ENCODE measurements at places on chromosomes 5 and 9.
A peak's percentile ranks its signal among the peaks of the same experiment; 100 is the strongest.

DNA sequence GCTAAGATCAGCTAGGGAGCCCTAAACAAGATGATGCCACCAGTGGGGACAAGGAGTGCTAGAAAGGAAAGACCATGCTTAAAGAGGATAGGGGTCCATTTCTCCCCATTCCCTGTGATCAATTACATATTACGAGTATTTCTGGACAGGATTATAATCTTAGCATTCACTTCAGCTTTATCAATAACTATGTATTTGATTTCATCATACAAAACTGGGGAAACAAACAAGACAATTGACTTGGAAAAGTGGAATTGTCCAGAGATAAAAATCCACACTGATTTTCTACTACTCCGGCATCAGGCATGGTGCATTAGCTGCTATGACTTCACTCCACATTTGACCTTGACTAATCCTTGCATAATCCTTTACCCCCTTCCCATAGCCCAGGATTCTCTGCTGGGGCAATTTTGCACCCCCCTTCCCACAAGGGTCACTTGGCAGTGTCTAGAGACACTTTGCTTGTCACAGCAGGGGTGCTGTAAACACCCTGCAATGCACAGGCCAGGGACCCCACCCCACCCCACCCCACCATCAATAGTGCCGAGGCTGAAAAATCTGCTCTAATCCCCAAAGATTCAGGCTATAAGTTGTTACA lies 29.9 kb upstream of the UBE2QL1 start:
- no peak for DNase-seq

DNA sequence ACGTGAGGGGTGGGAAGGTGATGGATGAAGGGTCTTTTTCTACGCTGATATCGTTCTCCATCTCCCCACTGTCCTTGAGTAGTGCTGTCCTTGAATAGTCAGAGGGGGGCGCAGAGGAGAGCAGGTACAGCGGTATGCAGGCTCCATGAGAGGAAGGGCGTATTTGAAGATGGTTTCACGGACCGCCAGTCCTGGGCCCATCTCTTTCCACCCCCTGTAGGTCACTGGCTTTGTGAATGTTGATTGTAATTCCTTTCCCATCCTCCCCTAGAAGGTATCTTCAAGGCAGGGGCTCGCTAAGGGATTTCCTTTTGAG lies 40.8 kb upstream of the DAB2IP start:
- no peak for DNase-seq

DNA sequence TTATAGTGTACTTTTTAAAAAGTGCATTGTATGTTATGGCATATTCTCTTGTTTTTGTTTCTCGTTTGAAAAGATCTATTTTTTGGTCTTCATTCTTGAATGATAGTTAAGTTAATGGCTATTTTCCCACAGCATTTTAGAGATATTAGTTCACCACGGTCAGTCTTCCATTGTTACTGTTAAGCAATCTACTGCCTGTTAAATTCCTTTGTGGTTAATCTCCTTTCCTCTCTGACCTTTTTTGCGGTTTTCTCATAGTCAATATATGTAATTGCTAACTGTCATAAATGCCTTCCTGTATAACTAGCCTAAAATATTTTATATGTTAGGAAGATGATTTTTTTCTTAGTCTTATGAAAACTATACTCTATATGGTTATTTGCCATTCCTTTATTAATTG lies 250.8 kb upstream of the FBXL7 start:
- DNase-seq: no peak

DNA sequence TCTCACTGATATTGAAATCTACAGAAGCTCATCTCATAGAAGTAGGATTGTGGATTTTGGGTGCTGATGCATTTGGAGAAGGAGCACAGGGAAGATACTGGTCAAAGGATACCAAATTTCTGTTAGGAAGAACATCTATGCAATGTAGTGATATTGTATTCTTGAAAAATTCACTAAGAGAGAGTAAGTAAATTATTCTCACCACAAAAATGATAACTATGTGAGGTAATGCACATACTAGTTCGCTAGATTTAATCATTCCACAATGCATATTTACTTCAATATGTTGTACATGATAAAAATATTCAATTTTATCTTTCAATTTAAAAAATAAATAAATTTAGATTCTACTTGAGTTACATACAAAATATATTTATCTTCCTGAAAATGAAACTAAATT lies 2040.5 kb upstream of the C9orf72 start:
- no peak for DNase-seq

- DNase-seq: no peak
These were observed 61.5 kb downstream of the LNPEP start for GRCh38 chr5:96997265-96997859.

DNA sequence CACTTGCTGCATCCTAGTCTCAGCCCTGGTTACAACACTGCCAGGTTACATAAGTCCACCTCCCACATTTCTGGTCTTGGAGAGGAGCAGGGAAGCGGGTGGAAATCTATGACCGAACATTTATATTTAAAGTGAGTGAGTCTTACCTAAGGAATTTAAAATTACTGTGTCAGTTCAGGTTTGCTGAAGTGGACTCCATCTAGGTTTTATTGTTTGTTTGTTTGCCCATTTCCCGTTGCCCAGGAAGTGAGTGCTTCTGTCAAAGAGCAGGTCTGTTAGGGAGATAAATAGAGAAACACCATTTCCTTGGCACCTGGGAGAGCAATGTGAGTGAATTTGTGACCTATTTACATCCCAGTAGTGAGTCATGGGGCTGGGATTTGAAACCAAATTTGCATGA lies 179.5 kb downstream of the KIF4B start:
- DNase-seq: no peak

GRCh38 chr9:136745389-136746154 lies 2.8 kb downstream of the LCN6 start:
- no peak for DNase-seq

DNA sequence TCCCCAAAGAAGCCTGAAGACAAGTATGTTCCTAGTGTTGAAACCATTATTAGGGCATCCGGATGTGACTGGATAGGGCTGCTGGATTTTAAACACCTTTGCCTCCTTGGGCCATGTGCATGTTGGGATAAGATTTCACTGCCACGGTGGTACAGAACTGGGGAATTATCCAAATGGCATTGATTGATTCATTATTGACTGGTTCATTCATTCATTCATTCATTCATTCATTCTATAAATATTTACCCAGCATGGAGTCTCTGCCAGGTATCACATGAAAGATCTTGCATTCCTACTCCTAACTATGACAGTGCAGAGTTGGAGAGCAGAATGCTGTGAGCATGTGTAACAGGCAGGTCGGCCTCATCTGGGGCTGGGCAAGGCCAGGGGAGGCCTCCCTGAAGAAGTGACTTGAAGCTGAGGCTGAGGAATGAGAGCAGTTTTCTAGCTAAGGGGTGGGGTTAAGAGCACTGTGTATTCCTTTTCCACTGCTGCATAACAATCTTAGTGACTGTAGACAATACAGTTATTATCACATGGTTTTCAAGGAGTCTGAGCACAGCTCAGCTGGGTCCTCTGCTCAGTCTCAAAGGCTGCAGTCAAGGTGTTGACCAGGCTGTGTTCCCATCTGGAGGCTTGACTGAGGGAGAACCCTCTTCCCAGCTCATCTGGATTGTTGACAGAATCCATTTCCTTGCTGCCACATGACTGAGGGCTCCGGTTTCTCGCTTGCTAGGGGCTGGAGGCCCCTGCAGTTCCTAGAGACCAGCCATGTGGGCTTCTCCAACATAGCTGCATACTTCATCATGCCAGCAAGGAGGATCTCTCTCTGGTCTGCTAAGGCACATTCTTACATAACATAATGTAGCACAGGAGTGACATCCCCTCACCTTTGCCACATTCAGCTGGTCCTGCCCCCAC lies 35.7 kb downstream of the AK8 start:
- DNase-seq: no peak

- DNase-seq: peak; percentile 7
These were observed 6.9 kb downstream of the SUSD1 start for GRCh38 chr9:112168197-112168596.

GRCh38 chr5:130424341-130424740 lies 520.1 kb downstream of the CHSY3 start:
- DNase-seq: no peak
